ENCODE measurements at places on chromosomes 3 and 15.
A peak's percentile ranks its signal among the peaks of the same experiment; 100 is the strongest.

GRCh38 chr3:23810343-23811184 is 4.8 kb downstream of the UBE2E1 start:
- no peak for DNase-seq

DNA sequence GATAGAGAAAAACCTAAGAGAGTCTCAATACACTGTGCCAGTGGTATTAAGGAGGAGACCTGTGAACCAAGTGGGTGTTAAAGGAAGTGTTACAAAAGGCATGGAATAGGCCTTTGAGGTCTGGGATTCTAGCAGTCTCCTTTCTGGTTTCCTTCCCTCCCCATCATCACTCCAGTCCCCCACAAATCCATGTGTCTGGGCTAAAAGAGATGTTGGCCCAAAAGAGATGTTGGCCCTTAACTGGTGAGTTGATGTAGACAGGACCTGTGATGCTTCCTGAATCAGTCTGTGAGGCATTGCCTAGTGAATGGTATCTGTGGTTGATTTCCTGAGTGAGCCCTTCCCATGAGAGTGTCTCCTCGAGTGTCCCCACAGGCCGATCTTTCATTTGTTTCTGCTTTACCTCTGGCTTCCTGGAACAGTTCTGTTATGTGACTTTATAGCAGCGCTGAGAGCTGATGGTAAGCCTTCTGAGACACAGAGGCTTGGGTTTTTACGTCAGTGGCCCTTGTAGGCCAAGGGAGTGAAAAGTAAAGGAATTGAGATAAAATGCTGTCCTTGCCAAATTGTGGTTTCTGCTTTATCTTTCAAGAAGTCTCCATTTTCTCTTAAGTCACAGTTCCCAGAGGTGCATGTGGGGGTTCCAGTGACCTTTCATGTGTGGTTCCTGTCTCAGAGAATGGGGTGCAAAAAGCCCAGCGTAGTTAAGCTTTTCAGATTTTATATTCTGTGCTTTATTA is 87.8 kb downstream of the KLHL25 start:
- DNase-seq = peak; percentile 26

DNA sequence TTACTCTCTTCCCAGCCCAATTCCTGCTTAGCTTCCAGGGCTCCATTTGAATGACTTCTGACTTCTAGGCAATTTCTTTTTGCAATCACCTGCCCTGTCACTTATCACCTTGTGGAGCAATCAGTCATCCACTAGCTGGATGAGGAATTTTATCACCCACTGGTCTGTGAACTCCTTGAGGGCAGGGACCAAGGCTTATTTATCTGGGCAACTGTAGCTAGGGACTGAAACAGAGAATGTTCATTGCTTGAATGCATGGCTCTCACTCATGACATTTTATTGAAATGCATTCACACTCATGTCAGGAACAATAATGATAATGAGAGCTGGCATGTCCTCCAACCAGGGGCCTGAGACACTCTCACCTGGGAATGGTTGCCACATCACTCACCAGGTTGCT is 15.5 kb downstream of the TNFAIP8L3 start:
- DNase-seq = no peak

DNA sequence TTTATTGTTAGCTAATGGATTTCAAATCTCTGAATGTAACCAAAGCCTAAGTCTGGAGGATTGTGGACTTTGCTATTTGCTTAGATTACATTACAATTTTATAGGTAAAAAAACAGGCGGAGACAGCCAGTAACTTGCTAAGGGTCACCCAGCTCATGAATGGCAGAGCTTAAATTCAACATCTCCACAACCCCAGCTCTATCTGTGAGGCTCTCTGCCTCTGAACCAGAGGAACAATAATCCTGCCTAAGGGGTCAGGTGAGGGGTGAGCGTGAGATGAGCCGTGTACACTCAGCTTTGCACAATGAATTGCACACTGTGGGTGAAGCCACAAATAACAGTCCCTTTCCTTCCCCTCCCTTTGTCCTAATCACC is 69.8 kb upstream of the SPATA12 start:
- DNase-seq = peak; percentile 13

DNA sequence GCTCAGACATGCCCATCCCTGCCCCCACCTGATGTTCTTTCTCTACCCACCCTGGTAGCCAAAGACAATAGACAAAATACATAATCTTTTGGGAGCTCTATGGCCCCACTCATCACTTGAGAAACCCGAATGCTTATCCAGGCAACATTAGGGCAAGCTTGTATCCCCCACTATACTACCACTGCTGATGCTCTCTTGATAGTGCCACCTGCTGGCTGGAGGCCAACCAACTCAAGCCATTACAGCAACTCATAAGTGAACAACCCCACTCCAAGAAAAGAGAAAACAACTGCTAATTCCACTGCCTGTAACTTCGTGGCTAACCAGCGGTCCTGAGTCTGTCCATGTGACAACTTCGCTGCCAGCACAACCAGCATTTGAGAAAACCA is 342.5 kb upstream of the TGFBR2 start:
- DNase-seq = no peak

- DNase-seq = no peak
Observed at GRCh38 chr3:155772801-155773200, 27.9 kb upstream of the PLCH1 start.

GRCh38 chr3:56785499-56785898 is 16.2 kb downstream of the ARHGEF3 start:
- DNase-seq = no peak

GRCh38 chr3:4546346-4547178 is 53.4 kb downstream of the ITPR1 start:
- DNase-seq = peak; percentile 51

DNA sequence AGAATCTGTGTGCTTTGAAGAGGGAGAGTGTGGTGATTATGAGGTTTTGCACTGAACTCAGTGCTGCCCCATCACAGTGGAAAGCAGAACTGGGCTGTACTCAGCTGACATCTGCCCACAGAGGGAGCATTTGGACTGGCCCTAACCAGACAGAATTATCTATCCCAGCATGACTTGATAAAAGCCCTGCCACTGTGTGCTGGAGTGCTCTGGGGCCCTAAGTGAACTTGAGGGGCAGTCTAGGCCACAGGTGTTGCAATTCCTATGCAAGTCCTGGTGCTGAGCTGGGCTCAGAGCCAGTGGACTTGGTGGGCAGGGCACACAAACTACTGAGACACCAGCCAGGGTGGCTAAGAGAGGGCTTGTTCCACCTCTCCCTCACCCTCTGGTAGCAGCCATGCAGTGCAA is 269.2 kb upstream of the CTNNB1 start:
- peak; percentile 82 for DNase-seq

GRCh38 chr3:69441732-69442131 is 55.8 kb upstream of the FRMD4B start:
- no peak for DNase-seq

DNA sequence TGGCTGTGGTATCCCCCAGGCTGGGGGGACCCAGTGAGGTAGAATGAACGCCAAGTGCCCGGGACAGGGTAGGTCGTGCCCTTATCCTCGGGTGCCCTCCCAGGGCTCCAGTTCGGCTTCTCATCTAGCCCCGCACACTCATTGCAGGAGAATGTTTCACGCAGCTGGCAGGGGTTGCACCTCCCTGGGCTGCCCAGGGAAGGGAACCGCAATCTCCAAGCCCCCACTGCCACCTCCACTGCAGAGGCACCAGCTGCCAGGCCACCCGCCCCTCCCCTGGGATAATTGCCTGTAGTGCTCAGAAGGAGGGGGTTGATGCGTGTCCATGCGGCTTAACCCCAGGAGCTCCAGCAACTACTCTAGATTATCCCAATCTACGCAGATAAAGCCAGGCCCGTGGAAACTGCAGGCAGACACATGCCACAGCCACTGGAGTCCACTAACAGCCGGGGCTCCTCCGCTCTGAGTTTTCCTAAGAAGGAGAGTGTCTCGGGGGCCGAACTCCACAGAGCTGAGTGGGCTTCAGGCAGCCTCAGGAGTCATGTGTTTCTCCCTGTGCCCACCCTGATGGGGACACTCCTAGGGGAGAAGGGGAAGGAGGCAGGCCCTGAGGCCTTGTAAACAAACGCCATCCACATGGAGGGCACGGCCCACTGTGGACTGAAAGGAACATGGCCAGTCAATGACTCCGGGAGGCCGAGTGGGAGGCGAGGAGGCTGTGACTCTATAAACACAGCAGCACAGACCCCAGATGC is 137.2 kb upstream of the IQSEC1 start:
- no peak for DNase-seq

DNA sequence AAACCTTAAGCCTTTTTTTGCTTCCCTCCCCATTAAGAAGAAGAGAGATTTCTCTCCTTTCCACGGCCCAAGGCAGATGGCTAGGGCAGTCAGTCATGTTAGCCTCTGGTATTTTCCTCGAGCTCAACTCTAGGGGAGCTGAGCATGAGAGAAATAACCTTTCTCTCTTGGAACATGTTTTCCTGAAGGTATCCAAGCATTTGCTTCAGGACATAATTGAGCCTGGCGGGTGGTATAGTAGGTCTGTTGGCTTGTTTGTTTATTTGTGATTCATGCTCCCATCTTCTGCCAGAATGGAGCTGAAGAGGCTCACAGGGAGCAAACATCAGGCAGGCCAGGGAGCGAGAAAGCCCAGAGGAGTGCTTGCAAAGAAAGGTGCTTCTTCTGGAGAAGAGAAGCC is 102.5 kb downstream of the MESD start:
- DNase-seq = no peak

GRCh38 chr15:100849021-100849854 is 30.4 kb upstream of the ALDH1A3 start:
- DNase-seq = peak; percentile 52

GRCh38 chr15:64833690-64834089 is 8.0 kb upstream of the PLEKHO2 start:
- no peak for DNase-seq

- DNase-seq = no peak
Observed at GRCh38 chr15:45130291-45131000, 652 bp downstream of the DUOX1 start.

- DNase-seq = no peak
Observed at GRCh38 chr3:117141812-117142211, 432.2 kb downstream of the TUSC7 start.

- DNase-seq = peak; percentile 54
Observed at GRCh38 chr3:52119826-52120225, 34.4 kb downstream of the POC1A start.

DNA sequence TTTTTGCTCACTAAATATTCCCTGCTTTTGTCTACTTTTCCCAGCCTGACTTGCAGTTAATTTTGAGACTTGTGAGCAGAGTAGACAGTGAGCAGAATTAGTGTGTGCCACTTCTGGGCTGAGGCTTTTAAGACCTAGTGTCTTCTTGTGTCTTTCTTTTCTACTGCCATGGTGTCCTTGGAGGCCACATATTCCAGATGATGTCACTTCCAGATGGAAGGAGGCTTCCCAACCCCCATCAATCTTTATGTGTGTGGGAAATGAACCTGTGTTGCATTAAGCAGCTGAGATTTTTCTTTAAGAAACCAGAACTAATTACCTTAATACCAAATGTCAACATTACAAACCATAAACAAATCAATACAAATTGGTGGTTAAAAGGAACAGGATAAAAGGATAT is 774.7 kb upstream of the ROBO1 start:
- DNase-seq = no peak

DNA sequence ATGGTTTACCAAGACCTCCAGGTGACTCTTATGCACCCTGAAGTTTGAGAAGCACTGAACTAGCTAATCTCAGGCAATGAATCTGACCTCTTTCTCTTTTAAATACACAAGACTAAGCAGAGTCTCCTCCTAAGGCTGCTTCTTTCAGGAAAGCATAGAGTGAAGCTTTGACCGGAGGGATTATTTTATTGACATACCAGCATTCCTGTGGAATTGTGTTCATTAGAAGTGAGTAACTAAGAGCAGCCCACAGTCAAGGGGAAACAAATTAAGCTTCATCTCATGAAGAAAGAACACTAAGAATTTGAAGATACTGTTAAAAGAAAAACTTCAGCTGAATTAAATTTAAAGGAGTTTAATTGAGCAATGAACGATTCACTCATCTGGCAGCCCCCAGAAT is 963.5 kb downstream of the NTRK3 start:
- DNase-seq = no peak

DNA sequence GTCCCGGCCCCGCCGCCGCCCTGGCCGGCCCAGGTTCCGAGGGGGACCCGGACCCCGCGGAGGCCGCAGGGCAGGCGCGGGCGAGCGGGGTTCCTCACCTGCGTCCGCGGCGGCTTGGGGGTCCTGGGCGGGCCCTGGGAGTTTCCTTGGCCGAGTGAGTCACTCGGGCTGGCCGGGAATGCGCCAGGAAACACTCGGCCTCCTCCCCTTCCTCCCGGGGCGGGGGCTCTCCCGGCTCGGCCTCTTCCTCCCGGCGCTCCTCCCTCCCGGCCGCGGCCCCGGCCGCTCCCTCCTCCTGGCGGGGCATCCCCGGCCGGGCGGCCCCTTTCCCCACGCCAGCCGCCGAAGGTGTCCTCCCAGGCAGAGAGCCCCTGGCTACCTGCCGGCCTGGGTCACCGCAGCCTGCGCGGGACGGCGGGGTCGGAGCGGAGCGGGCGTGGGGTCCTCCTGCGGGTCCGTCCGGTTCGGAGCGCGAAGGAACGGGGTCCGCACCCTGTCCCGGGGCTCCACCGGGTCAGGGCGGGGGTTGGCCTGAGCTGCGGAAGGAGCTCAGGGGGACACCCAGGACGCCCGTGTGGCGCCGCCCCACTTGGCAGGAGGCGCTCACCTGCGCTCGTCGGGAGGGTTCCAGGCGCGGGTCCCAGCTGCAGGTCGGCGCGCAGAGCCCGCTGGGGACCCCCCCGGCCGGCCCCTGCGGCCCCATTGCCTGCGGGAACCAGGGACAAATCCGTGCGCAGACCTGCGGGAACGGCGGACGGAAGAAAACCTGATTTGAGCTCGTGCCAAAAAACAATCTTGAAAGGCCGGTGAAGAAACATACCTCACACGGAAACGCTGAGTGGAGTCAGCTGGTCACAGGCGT is at the start of gene CYFIP1:
CYFIP1 (minus strand) TSS at position 180 of the 862 bp plus-strand sequence. CDS start 33,083 bp downstream, outside the sequence.
- DNase-seq = no peak

DNA sequence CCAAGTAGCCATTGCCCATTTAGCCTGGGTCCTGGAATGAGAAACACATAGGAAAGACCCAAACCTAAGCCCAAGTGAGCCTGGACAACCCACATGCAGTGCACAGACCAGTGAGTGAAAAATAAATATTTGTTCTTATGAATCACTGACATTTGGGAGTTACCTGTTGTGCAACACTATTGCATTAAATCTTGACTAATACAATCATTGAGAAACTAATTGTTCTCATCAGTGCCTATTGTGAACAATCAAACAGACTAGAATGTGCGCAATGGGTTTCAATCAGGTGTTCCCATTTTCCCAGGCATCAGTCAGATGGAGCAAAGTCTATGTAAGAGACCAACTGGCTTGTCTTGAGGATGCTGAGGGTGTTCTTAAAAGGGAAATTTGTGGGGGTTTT is 54.7 kb upstream of the CNOT10 start:
- no peak for DNase-seq

- no peak for DNase-seq
Observed at GRCh38 chr3:196186651-196187573, 24.3 kb downstream of the ZDHHC19 start.

DNA sequence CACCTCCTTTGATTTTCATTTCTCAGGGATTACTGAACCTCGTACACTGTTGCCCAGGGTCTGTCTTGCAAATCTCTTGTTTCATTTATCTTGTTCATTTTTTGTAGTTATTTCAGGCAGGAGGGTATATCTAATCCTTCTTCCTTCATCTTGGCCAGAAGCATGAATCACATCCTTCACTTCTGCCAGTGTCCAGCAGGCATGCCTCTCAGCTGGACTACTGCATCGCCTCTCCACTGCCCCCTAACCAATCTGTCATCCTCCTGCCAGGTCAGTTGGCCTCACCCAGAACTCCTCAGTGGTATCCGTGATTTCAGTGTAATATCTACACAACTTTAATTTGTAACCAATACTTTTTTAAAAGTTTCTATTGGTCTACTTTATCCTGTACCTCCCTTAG is 297.9 kb downstream of the GABRG3 start:
- no peak for DNase-seq

Data from MV-4-11 (cell line).